ENCODE measurements at places on chromosomes 7 and 10.
A peak's percentile ranks its signal among the peaks of the same experiment; 100 is the strongest.

DNA sequence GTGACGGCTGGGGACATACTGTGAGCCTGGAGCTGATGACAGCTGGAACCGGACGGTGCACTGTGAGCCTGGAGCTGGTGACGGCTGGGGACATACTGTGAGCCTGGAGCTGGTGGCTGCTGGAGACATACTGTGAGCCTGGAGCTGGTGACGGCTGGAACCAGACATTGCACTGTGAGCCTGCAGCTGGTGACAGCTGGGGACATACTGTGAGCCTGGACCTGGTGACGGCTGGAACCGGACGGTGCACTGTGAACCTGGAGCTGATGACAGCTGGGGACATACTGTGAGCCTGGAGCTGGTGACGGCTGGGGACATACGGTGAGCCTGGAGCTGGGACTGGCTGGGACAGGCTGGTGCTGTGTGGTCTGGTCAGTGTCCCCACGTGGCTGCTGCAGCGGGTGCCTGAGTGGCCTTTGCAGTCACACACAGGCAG lies 47.9 kb downstream of the PTPRN2 start:
- no peak for DNase-seq

DNA sequence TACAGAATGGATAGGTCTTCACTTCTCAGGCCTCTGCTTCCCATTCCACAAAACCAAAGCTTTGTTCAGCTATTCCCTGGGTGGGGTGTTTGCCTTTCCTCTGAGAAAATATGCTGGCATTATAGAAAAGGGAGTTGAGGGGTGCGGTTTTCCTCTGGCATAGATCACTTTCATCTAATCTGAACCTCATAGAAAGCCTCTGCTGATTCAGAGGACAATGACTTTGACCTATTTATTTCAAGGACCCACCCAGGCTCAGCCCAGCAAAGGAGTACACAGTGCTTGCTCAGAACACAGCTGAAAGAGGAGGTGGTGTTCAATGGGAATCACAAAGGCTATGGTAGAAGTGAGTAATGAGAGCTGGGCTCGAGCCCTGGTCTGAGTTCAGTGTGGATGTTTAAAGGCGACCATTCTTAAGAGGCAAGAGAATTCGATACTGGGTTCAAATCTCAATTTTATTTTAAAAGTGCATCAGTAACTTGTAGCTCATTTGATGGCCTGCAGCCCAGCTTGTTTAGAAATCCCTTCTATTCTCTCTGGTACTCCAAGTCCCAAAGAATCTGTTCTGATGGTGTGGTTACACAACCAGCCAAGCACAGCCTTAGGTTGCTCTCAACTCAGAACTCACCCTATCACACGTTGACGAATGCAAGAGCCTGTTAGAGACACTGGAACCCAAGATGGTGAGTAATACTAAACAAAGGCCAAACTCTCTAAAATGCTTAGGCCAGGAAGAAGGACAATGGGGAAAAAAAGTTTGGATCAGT lies 1012.8 kb downstream of the LRMDA start:
- DNase-seq: no peak

GRCh38 chr10:29648983-29649268 lies 14.2 kb upstream of the SVIL start:
- DNase-seq: peak; percentile 50

DNA sequence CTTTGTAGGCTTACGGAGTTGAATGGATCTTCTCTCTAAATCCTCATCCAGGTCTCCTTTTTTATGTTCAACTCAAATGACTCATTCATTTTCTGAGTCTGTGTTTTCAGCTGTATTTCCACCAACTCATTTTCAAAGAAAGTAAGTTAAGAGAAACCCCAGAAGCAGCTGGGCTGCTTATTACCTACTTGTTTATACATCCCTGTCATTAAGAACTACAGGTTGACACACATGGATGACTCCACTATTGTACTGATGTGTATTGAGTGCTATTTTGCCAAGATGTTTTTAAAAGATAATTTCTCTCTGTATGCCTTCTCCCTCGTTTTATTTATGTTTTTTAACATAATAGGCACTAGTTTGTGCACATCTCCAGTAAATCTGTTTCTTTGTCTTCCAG lies 41.9 kb downstream of the DGKI start:
- DNase-seq: no peak

DNA sequence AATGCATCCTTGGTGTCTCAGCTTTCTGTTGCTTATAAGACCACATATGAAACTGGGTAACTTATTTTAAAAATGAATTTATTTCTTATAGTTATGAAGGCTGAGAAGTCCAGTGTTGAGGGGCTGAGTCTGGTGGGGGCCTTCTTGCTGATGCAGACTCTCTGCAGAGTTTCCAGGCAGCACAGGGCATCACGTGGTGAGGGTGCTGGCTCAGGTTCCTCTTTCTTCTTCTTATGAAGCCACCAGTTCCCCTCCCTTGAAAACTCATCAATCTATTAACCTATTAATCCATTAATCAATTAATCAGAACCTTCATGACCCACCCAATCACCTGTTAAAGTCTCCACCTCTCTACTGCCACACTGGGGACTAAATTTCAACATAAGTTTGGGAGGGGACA lies 595.6 kb upstream of the NRP1 start:
- DNase-seq: no peak

DNA sequence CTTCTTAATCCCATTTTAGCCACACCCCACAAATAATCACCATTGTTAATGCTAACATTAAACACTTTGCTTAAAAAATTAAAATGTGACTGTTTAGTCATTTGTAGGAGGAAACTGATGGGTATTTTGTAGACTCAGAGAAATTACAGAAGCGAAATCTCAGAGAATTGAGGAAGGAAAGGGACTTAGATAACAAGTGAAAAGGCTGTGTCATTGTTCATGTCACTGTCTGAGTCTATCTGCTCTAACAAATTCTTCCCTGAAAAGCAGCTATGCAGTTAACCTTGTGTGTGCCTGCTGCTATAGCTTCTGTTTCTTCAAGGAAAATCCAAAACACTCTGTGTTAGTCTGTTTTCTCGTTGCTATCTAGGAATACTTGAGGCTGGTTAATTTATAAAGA lies 40.9 kb upstream of the PLXDC2 start:
- DNase-seq: peak; percentile 69

DNA sequence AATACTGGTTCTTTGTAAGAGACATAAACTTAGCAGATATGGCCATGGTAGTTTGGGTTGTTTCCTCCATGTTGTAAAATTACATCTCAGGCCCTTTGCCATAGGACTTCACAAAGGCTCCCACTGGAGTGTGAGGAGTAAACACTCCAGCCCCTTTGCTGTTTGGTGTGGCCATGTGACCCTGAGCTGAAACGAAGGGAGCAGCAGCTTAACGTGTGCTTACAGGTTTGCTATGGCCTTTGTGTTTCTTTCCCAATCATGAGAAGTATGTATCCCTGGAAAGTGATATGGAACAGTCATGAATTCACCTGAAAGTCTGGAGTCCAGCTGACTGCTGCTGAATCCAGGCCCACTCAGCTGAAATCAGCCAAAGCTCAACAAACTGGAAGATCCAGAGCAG lies 23.8 kb upstream of the SFTPA1 start:
- no peak for DNase-seq

DNA sequence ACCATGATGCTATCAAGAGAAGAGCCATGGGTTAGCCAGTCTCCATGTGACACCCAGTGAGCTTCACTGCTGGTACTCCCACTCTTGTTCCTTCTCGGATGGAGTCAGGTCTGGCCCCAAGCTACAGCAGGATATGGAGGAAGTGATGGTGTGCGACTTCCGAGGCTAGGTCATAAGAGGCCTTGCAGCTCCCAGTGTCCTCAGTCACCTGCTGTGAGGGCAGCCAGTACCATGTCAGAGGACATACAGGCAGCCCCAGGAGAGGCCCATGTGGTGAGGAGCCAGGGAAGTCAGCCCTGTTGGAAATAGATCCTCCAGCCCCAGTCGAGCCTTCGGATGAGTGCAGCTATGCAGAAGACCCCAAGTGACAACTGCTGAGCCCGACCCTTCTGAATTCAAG lies 237.0 kb downstream of the EBF3 start:
- DNase-seq: no peak

GRCh38 chr7:26879671-26880070 lies 15.3 kb upstream of the SKAP2 start:
- no peak for DNase-seq

GRCh38 chr10:88500656-88501055 lies 82.5 kb downstream of the RNLS start:
- no peak for DNase-seq

GRCh38 chr7:21504021-21504420 lies 38.8 kb upstream of the DNAH11 start:
- no peak for DNase-seq

DNA sequence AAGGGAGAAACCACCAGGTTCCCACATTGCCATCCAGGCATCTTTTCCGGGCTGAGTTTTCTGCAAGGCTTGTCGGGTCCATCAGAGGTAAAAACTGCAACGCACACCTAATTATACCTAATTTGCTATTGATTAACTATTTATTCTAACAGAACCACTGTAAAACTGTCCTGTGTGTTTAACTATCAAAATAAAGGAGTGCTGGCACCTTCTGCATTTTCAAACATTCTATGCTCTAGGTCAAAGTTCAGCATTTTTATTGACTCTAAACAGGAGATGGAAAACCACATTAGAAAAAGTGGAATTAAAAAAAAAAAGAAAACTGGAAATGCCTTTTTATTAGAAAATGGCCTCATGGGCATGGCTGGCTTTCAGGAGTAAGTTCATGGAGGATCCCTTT lies 82.0 kb downstream of the ADARB2 start:
- DNase-seq: no peak

DNA sequence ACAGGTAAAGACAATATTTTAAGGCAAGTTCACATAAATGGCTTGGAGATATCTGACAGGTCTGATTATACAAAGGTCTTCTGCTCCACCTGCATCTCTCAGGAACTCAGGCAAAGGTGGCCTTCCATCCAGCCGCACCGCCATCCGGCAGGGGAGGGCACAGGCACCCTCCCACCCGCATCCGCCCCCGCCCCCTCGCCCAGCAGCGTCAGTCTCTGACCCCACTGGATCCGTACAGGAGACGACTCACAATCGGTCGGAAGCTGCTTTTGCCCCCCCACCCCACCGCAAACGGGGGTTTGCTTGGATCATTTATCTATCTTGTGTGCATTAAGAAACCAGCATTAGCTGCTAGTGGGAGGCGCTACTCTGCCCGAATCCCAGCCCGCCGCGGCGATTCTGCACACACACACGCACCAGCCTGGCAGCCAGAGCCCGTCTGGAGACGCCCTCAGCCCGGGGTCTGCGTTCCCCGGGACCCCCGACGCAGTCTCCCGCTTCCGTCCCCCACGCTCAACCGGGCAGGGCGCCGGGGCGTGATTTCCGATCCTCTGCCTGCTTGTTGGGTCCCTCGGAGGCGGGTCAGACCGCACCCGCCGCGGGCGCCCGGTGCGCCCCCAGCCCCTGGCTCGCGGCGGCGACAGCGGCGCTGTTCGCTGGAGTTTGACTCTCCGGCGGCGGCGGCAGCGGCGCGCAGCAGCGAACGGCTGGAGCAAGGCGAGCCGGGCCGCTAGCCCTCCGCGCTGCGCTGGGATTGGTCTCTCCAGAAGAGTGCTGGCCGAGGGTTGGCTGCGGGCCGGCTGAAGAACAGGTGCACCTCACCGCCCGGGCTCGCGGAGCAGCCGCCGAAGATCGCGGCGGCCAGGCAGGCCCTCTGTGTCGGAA lies 820 bp upstream of the NRG3 start:
- DNase-seq: no peak

Data from CD14-positive monocyte (primary cell).